CD4-positive, alpha-beta T cell treated with Interleukin-6 at 100 ng/mL for 8 hours (primary cell): ENCODE measurements at places on chromosomes 2 and 18.

- DNase-seq = no peak
Measured at GRCh38 chr18:51614033-51614432, 416.6 kb upstream of the MEX3C start.

- peak; percentile 26 for DNase-seq
Measured at GRCh38 chr18:58045242-58046092, 1.4 kb downstream of the NEDD4L start.

- DNase-seq = no peak
Measured at GRCh38 chr18:36372903-36373311, 75.4 kb downstream of the FHOD3 start.

DNA sequence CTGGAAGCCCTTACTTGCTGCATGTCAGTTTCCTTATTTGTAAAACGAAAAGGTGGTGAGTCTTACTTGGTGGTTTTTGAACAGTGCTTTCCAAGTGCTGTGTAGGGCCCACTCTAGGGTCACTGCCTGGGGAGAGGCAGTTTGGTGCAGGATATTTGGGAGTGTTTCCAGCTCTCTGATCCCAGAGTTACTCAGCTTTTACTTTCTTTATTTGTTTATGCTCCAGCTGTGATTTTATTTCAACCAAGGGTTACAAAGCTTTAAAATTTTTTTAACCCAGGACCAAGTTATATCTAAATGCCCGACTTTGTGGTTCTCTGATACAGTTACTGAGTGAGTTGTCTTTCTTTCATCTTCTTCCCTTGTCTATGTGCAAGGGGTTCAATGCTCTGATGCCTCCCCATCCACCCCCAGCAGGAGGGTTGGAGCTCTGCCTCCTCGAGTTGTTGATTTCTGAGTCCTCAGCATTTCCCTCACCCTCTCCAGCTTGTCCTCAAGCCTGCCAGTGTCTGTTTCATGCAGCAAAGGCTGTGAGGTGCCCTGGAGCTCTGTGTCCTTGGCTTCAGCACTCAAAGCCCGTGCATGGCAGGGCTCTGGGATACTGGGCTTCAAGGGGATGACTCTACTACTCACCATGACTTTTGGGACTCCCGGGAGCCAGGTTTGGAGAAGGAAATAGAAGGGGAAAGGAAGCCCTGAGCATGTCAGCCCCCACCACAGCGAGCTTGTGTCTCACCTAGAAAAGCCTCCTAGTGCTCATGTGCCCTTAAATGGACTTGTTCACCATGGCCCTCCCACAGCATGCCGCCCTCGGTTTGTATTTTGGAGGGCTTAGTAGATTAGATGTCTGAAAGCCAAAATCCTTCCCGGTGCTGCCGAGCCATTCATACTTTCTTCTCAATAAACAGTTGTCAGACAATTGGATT lies 236.8 kb downstream of the SETBP1 start:
- DNase-seq = no peak

- no peak for DNase-seq
Measured at GRCh38 chr2:131828164-131828561, 300.5 kb downstream of the CCDC74A start.

GRCh38 chr2:232929303-232930058 lies 59.4 kb downstream of the SNORC start:
- DNase-seq = no peak

DNA sequence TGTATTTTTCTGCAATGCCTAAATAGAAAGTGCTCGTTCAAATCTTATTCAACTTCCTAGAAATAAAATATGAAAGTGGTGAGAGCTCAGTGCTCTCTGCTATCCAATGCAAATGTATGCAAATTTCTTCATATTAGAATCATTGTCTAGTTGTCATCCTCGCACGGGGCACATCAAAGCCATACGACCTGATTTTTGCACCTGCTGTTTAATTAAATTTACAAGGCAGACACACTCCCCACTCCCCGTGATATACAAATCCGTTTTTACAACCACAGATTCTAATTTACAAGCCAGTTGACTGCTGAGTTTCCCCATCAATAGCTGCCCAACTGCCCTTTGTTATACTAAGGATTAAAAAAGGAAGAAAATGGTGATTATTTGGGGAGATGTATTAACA lies 284.6 kb downstream of the RNF144A start:
- DNase-seq = no peak

- no peak for DNase-seq
Measured at GRCh38 chr2:3433339-3433699, 53.8 kb downstream of the TRAPPC12 start.

- DNase-seq = no peak
Measured at GRCh38 chr18:57539702-57540101, 46.8 kb downstream of the FECH start.

GRCh38 chr2:36354811-36355150 lies 797 bp upstream of the CRIM1 start:
- DNase-seq = no peak

GRCh38 chr2:31141443-31142085 lies 3.3 kb upstream of the GALNT14 start:
- DNase-seq = no peak

GRCh38 chr2:182971820-182972547 lies 66.3 kb downstream of the NCKAP1 start:
- DNase-seq = no peak

- no peak for DNase-seq
Measured at GRCh38 chr2:28828382-28828781, 17.7 kb downstream of the SPDYA start.

DNA sequence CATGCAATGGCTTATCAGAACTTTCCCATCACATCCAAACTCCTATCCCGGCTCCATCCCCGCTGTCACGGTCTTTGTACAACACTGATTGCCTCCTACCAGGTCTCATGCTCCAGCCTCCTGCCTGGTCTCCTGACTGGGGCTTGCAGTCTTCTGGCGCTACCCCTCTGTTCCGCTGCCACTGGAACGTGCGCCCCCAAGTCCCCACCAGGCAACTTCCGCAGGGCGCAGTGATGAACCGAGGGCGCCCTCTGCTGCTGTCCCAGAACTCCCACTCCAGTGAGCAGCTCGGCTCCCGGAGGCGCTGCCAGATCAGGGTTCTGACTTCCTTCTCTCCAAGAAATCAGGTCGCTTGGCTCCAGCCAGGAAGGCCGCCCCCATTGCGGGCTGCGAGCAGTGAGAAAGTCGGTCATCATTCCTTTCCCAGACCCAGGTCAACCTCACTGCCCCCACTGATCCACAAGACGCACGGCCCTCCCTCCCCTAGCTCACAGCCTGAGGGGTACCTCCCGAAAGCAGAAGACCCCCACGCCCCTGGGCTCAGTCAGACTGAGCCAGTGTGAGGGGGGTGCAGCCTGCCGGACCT lies 43.9 kb upstream of the RAB11FIP5 start:
- no peak for DNase-seq

DNA sequence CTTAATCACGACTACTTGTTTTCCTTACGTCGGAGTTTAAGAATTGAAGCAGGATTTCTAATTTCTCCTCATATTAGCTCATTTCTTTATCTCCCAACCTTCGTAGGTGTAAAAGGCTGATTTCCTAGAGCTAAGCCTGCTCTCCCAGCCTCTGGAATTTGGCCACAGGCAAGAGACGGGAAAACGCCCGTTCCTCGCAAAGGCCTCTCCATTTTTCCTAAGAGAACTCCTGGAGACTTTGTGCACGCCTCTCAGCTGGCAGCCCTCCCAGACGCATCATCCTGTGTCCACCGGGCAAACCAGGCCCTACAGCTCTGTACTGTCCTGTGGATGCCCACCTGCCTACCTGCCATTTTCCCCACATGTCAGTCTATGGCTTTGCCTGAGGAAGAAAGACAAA lies 106.3 kb downstream of the FTCDNL1 start:
- no peak for DNase-seq

GRCh38 chr2:34096562-34097171 lies 497.6 kb upstream of the FAM98A start:
- DNase-seq = peak; percentile 7

DNA sequence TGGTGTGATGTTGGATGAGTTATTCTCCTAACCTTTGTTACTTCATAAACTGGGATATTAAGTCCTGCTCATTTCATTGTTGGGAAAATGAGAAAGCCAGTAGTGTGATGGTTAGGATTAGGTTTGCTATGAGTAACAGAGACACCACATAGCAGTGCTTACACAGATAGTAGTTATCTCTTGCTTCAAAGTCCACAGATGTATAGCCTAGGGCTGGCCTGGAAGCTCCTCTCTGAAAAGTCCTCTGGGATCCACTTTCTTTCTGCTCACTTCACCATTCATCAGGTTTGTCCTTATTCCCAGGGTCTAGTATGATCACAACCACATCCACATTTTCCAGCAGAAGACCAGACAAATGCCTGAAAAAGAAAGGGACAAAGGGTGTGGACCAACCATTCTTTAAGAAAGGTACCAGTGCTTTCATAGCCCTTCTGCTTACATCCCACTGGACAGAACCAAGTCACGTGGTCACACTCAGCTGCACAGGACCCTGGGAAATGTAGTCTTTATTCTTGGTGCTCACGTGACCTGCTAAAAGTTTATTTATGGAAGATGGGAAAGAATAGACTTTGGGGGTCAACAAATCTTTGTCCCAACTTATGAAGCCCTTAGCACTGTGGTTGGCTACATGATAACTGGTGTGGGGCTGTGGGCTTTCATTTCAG lies 108.9 kb downstream of the INSIG2 start:
- DNase-seq = no peak

DNA sequence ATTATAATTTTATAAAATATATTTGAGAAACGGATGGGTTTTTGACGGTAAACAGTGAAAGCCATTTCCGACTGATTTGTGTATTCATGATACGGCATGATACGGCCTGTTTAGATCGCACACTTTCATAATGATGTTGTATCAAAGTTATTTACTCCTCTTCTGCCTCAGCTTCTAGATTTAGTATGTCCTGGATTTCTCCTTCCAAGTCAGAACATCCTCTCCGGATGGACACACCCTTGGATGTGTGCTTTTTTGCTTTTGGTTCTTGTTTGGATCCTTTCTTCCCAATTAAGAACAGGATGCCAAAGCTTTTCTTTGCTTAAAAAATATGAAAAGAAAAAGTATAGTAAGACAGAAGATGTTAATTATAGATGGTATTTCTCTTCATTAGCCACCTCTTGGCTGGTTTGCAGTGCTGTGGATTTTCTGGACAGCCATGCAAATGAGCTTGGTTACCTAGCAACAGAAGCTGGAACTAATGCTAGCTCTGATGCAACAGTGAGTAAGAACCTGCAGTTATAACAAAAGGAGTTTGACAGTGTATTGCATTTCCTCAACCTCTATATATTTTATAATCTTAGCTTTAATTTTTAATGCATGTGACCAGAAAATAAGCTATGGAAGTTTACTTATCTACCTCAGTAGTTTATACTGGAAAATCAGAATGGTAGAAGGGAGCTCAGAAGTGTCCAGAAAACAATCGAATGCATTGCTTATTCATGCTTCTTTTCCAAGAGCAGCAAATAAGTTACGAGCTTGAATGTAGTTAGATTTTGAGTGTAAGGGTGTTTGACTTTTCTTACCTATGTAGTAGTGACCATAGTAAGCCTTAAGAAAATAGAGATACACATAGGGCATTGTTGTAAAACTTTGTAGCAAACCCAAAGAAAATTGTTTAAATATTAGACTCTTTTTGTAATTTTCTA lies 27.9 kb downstream of the RMND5A start:
- DNase-seq = no peak

- DNase-seq = no peak
Measured at GRCh38 chr2:145644820-145645302, 1124.9 kb upstream of the ZEB2 start.

GRCh38 chr2:200661477-200661876 lies 75.7 kb downstream of the AOX1 start:
- DNase-seq = no peak

DNA sequence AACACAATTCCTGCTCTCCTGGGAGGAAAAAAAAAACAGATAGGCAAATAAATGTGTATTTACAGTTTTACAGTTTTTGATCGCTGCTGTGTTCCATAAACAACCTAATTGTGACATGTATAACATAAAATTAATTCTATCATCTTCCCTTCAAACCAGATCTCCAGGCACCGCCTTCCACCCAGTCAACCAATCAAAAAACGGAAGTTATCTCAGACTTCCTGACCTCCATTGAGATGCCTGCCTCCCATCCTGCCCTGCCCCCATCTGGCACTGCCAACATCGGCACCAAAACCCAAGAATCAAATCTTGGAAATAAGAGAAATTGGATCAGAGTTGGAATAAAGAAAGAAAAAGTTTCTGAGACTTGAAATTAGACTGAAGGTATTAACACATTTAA lies 3.1 kb upstream of the RIOK3 start:
- no peak for DNase-seq

DNA sequence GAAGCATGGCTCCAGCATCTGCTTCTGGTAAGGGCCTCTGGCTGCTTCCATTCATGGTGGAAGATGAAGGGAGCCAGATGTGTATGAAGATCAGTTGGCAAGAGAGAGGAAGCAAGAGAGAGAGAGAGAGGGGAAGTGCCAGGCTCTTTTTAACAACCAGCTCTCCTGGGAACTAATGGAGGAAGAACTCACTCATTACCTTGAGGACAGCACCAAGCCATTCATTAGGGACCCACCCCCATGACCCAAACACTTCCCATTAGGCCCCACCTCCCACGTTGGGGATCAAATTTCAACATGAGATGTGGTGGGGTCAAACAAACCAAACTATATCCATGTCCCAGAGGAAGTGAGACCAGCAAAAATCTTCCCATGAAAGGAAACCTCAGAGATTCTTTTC lies 124.8 kb upstream of the SIX2 start:
- no peak for DNase-seq
